Activated CD4-positive, alpha-beta T cell treated with anti-CD3 and anti-CD28 coated beads for 1 hour (primary cell): ENCODE measurements at places on chromosomes 12 and 14.

- DNase-seq, result no peak
Observed at GRCh38 chr14:96204151-96205058, at the start of gene BDKRB2. Gene BDKRB2, plus strand, starts transcription at chr14:96204839. Its CDS starts 32,269 bp downstream, at chr14:96237108.

DNA sequence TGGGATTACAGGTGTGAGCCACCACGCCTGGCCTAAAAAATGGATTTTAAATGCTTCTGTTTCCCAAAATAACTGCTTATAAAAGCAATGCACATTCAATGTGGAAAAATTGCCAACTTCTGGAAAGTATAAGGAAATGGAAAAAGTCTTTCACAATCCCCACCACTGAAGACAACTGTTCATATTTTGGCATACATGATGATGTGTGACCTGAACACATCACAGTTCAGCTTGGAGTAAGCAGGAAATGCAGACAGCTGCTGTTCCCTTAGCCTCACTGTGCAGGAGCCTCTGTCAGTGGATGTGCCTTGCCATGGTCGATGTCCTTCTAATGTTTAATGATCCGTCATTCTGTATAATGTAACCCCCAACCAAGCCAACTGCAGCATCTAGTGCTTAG lies 5.2 kb downstream of the MTERF2 start:
- no peak for DNase-seq

- DNase-seq, result peak; percentile 15
Observed at GRCh38 chr14:94689218-94689984, 77.2 kb downstream of the SERPINA3 start.

DNA sequence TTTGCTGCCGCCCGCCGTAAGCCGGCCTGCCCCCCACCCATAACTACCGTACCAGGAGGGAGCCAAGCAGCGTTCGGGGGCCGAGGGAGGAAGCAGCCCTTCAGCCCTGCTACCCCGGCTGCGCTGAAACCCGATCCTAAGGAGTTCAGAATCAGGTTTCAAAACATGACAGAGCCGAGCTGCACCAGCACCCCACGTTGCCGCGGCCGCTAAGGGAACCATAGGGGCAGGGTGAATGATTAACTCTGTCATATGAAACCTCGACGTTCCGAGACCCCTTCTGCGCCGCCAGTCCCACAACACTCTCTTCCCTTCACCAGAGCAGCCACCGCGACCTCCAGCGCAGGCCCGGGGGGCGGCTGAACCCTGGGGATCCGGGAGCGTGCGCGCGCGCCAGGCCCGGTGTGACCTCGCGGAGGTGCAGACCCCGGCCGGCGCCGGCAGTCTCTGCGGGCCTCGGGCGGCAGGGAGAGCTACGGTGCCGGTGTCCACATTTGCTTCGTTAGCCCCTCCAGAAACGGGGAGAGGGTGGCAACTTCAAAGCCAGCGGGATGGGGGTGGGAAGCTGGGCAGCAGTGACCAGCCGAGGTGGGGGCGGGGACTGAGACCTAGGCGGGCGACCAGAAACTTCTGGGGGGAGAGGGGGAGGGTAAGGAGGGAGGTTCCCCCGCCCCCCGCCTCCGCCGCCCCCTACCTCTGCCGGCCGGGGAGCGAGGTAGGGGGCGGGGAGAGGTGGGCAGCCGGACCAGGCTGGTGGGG lies 1.6 kb downstream of the SIX4 start:
- no peak for DNase-seq

DNA sequence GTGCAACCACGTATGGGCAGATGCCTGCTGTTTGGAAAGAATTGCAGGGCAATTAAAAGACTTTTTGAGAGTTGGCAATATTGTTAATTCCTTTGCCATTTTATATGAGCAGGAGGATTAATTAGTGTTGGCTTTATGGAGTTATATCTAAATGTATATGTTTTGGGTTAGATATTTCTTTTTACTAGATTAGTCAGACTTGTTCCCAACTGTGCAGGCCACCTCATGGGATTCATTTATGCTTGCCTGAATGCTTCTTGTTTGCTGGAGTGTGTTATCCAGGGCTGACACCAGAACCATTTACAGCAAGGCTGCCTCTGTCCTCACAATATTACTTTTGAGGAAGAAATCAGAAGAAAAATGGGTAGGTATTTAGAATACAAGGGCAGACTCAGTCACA lies 192.5 kb downstream of the KTN1 start:
- DNase-seq, result no peak

DNA sequence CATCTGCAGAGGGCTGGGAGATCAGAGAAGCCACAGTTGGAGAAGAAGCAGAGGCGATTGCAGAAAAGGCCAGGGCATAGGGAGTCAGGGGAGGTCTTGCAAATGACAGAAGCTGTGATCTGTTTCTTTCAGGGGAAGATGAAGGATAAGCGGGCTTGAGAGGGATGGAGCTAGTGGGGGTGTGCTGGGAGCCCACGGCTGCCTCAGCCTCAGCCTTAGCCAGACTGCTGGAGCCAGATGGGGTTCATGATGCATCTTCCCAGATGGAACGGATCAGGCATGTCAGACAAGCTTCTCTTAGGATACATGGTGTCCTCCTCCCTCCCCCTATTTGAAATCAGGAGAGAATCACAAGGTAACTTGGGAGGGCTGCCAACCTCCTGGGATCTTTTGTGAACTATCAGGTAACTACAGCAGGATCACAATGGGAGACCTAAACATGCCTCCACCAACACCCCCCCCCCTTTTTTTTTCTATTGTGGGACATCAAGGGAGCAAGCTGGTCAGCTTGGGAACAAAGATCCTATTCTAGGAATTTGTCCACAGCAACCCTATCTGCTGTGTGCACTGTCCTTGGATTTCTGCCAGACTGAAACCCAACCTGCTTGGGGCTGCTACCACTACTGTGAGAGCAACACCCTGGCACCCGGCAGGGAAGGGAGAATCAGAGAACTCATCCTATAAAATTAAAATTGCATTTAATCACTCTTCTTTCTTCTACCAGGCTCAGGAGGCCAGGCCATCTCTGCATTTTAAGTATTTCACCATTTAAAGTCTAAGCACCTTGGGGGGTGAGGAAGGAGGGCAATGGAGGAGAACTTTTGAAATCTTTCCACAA lies 10.7 kb upstream of the ATP2A2 start:
- DNase-seq, result no peak

GRCh38 chr14:101069666-101070362 lies 166.3 kb upstream of the RTL1 start:
- no peak for DNase-seq

- DNase-seq, result no peak
Observed at GRCh38 chr12:102406033-102406584, 74.3 kb downstream of the IGF1 start.

DNA sequence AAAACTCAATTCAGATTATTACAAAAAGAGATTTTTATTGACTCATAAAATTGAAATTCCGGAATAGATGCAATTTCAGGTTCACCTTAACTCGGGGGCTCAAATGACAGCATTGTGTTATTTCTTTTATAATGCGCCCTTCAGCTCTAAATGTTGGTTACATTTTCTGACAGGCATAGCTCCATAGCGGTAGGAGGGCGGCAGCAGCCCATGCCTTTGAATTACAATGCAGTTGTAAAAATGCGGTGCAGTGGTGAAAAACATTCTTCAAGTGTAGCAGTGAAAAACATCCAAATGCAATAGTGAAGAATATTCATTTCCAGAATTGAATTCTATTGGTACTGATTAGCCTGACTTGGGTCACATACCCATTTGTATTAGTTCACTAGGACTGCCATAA lies 215.3 kb upstream of the PKP2 start:
- no peak for DNase-seq

- no peak for DNase-seq
Observed at GRCh38 chr12:98420461-98420860, 94.9 kb upstream of the TMPO start.

GRCh38 chr12:6249580-6249979 lies 49.4 kb downstream of the CD9 start:
- no peak for DNase-seq

DNA sequence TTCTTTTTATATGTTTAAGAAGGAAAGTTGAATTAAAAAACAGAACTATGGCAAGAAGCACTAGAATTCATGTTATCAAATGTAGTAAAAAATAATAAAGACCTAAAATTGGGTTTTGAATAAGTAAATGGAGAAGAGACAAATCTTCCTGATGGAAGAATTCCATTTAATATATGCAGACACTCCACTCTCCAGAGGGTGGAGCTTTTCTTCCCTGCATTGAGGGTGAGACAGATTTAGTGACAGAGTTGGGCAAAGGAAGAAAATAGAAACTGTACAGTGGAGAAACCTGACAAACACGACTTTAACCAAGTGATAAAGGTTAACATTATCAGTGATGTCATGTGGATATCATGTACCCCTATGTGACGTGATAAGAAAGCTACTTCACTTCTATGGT lies 217.6 kb downstream of the PRKD1 start:
- no peak for DNase-seq

- no peak for DNase-seq
Observed at GRCh38 chr12:104154286-104154685, 16.3 kb upstream of the NFYB start.

- DNase-seq, result no peak
Observed at GRCh38 chr14:92373336-92373735, 50.4 kb downstream of the SLC24A4 start.
